Sciatic nerve (tissue), 2 donors: ENCODE measurements at places on chromosomes 6 and 20.
A peak's percentile ranks its signal among the peaks of the same experiment; 100 is the strongest.

DNA sequence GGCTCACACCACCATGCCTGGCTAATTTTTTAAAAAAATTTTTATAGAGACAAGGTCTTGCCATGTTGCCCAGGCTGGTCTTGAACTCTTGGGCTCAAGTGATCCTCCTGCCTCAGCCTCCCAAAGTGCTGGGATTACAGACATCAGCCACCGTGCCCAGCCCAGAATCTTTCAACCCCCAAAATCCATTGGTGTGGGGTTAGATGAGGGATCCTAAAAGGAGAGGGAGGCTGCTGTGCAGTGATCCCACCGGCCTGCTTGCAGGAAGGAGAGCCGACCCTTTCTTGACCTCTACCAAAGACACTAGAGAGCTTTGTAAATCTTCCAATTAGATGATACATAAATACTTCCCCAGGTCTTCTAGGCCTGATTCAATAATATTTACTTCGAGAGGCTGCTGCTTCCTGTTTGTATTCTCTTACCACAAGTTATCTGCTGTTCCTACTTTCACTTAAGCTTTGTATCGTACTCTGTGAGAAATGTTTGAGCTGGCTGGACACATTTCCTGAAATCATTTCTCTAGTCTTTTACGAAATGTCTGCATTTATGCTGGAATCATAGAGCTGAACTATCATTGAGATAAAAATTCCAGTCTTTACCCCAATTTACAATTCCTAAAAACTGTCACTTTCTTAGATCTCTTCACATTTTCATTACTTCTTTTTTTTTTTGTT, 49.3 kb upstream of the IER3 start:
- no peak for DNase-seq

GRCh38 chr6:166851911-166852310, 104.4 kb downstream of the RNASET2 start:
- DNase-seq = no peak

DNA sequence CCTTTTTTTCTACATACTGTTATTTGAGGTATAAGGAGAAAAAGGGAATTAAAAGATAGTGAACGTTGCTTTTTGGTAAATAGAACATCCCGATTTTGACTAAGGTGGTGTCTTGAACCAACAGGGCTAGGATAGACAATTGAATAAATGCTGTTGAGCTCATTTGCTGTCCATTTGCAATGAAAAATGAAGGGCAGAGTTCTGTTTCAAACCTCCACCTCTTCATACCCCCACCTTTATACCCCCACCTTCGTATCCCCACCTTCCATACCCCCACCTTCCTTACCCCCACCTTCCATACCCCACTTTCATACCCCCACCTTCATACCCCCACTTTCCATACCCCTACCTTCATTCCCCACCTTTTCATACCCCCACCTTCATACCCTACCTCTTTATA, 93.4 kb upstream of the NAA20 start:
- no peak for DNase-seq

- no peak for DNase-seq
Observed at GRCh38 chr6:156627524-156627923, 149.7 kb upstream of the ARID1B start.

GRCh38 chr20:21099751-21100577, 6.2 kb downstream of the LINC00237 start:
- peak; percentile 63 for DNase-seq
